Left renal pelvis (tissue), 4 donors: ENCODE measurements at places on chromosomes 5 and 9. TPM values are rescaled to one million over a fixed set of nuclear protein-coding genes. Genes with fewer than 3 reads are reported as not detected.

Gene RAB3C
- 1.1 TPM for polyA plus RNA-seq

Gene PCDHB10
- polyA plus RNA-seq, result 10.5 TPM

Gene EGFL7
- polyA plus RNA-seq, result 79.5 TPM

Gene EPB41L4B
- 4.0 TPM for polyA plus RNA-seq

Gene DMRT3
- 2.1 TPM for polyA plus RNA-seq

Gene PTPRD
- 99.8 TPM for polyA plus RNA-seq
